Lower leg skin (tissue), 4 donors: ENCODE measurements at places on chromosomes 11 and 22.

DNA sequence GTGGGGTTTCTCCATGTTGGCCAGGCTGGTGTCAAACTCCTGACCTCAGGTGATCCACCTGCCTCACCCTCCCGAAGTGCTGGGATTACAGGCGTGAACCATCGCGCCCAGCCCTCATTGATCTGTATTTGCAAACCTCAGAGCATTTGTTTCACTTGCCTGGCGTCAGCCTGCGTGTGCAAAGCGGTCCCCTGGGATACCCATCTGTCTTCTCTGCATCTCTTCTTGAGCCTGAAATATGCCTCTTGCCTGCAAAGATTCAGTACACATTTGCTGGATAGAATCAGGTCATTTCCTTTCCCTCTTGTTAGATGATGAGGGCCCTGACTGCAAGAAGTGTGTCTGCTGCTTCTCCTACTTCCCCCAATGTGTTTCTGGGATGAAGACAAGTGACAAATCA, 1291.0 kb downstream of the TBC1D22A start:
- DNase-seq = peak; percentile 31

DNA sequence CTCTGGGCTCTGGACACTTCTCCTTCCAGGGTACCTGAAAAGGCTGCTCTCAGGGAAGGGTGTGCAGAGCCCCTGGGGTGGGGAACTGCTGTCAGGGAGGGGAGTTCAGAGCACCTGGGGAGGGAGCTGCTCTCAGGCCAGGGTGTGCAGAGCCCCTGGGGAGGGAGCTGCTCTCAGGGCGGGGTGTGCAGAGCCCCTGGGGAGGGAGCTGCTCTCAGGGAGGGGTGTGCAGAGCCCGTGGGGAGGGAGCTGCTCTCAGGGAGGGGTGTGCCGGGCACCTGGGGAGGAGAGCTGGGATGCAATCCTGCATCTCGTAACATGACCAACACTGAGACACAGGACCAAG, 764.2 kb downstream of the BRD1 start:
- no peak for DNase-seq

DNA sequence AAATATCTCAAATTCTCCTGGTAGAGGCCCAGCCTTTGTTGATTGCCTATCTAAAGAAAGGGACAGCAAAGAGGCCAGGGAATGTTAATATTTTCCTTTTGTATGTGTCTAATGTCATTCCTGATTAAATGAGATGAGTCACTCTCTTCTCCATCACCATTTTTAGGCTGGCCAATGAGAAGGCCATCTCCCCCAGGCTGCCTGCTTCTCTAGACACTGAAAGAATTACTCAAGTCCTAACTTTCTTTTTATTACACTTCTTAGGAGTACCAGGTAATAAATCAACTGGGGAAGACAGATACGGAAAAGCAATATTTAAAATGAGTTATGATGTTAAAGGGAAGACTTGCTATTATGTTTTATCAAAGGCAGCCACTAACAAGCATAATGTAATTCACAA, 259.2 kb upstream of the SORL1-AS1 start:
- DNase-seq = no peak

DNA sequence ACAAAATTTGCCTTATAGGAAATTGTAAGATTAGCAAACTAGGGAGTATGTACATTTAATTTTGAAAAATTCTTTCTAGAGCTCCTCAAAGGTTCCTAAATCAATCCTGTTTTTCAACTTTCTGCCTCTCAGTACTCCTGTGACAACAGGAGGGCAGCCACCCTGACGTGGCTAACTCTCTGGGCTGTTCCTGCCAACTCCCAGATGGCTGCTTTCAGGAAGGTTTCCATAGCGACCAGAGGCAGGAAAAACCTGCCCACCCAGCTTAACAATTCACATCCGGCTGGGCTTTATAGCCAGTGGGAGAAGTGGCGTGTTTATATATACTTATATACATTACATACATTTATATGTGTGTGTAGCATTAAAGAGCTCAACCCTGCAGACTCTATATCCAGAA, 26.5 kb downstream of the SGSM3 start:
- peak; percentile 70 for DNase-seq

DNA sequence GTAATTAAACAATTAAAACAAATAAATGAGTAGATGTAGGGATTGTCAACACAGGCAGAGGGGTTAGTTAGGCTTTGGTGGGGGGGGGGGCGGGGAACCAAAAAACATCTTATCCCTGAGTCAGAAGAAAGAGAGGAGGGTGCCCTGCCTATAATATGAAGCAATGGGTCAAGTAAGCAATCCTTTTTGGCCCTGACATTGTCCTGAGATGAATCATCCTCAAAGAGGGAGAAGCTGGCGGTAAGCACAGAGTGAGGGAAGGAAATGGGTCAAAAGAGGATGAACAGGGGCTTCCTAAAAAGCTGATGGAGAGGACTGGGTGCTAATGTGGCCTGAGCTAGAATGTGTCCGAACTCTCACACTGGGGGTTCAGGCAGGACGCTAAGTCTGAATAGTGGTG, 4.7 kb downstream of the OLFML1 start:
- DNase-seq = no peak

DNA sequence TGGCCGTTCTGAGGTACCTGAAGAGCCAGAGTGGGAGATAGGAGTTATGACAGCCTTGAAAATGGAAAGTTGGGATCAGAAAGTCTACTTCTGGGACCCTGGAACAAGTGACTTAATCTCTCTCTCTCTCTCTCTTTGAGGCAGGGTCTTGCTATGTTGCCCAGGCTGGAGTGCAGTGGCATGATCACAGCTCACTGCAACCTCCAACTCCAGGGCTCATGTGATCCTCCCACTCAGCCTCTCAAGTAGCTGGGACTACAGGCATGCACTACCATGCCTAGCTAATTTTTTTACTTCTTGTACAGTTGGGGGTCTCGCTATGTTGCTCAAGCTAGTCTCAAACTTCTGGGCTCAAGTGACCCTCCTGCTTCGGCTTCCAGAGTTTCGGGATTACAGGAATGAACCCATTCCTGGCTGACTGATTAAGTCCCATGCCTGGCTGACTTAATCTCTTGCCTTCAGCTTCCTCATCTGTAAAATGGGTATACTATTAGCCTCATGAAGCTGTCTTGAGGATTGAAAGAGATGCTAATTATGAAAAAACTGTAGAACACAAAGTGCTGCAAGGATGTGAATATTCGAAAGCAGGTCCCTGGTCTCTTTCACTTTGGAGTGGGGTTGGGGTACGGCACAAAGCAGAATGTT, 87.7 kb downstream of the UBASH3B start:
- DNase-seq = no peak

GRCh38 chr11:77407613-77408012, 66.3 kb downstream of the PAK1 start:
- DNase-seq = no peak

- DNase-seq = no peak
Measured at GRCh38 chr11:128361451-128362020, 225.8 kb downstream of the ETS1 start.

- DNase-seq = no peak
Measured at GRCh38 chr11:1354125-1354938, 35.4 kb upstream of the BRSK2 start.

DNA sequence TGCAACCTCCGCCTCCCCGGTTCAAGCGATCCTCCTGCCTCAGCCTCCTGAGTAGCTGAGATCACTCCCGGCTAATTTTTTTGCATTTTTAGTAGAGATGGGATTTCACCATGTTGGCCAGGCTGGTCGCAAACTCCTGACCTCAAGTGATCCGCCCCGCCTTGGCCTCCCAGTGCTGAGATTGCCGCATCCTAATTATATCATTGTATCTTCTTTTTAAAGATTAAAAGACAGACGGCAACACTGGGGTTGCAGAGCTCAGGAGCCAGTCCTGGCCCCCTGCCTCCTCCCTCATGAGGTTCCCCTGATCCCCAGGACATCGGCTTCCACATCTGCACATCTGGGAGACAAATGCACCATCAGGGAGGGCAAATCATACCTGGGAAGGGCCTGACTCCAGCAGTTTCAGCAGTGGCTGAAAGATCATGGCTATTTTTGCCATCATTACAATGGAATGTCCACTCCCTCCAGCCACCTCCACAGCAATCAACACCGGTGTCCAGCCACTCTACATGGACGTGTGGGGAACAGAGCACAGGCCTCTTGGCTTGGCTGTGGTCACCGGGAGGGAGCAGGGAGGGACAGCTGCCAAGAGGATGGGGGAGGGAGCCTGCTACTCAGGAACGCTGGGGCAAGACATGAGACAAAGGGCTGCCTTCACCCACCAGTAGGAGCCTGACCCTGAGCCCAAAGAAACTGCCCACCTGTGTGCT, 9.2 kb upstream of the CELSR1 start:
- no peak for DNase-seq

DNA sequence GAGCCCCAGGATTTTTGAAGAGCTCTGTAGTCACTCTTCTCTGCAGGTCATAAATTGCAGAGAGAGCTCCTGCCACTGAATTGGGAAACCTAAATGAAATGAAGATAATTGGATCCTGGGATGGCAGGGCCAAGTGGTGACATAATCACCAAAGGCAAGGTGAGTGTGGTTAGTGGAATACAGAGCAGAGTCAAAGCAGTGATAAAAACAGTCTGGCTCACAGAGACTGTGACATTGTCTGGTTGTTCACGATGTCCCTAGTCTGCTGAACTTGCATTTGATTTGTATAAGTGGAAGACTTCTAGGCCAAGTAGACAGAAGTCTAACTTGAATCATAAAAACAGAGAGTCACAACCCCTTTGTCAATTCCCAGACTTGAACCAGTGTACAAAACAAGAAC, 26.8 kb upstream of the SPATA19 start:
- no peak for DNase-seq

DNA sequence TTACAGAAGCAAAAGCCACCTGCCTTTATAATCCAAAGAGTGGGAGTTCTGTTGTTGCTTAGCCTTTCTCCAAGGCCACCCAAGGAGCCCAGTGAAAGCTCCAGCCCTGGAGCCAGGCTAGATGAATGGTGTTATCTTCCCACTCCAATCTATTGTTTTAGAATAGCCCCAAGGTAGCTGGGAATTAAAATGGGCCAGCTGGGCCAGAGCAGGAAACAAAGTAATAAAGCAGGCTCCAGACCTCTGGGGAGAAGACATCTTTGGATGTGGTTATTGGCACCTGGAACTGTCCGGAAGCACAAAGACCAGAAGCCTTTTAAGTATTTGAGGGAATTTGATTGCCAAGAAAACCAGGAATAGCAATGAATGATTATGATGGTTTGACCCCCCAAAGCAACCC, 8.8 kb downstream of the C11orf96 start:
- DNase-seq = peak; percentile 32

DNA sequence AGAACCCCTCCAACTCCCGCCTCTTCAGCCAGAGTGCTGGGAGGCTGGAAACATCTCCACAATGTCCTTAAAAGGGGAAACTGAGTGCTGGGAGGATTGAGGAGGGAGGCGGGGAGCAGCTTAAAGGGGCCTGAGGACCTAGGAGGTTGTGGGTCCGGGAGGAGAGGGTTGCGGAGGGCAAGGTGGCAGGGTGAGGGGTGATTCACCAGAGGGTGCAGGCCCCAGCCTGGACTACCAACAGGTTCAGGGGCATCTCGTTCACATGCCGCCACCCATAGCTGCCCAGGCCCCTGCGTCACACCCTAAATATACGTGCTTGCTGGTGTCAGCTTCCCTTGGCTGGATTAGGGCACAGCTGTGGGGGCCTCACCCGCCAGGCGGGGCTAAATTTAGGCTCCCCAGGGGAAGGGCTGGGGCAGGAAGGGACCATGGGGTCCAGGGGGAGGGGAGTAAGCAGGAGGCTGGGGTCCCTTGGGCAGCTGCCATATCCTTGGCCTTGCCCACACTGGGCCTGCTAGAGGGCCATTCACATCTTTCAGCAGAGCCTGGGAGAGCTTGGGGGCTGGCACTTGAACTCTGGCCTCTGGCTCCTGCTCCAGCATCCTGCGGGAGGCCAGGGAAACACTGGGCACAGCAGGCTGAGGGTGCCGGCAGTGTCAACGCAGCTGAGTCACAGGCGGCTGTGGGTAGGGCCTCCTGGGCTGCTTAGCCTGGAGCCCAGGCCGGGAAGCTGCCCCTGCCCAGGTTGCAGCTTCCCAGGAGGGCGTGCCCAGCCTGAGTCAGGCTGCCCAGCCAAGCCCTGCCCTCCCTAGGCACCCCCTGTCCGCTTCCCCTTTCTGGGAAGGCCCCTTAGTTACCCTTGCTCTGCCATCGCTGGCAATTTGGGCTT, 1.3 kb downstream of the EHBP1L1 start:
- no peak for DNase-seq

DNA sequence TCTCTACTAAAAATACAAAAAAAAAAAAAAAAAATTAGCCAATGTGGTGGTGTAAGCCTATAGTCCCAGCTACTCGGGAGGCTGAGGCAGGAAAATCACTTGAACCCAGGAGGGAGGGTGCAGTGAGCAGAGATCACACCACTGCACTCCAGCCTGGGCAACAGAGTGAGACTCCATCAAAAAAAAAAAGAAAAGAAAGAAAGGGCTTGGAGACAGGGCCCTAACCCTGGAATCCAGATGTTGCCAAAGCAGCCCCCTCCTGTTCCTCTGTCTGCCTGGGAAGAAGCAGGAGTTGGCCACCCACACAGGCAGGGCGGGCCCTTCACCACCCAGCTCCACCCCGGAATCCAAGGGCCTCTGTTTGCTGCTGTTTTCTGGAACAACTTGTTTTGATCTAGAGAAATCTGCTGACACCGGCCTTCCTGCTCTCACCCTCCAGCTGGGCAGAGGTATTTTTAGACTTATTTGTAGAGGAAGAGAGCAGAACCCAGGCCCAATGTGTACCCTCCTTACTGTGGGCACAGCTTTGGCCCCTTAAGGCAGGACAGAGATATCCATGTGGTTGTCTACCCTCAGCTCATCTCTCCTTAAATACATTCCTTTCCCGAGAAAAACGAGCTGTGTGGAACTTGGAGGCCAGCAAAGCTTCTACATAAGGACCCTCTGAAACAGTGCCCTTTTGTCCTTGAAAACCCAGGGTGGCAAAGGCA, 2.7 kb upstream of the NEAT1 start:
- peak; percentile 97 for DNase-seq

GRCh38 chr11:72899238-72899637, 85.0 kb downstream of the ATG16L2 start:
- DNase-seq = no peak

DNA sequence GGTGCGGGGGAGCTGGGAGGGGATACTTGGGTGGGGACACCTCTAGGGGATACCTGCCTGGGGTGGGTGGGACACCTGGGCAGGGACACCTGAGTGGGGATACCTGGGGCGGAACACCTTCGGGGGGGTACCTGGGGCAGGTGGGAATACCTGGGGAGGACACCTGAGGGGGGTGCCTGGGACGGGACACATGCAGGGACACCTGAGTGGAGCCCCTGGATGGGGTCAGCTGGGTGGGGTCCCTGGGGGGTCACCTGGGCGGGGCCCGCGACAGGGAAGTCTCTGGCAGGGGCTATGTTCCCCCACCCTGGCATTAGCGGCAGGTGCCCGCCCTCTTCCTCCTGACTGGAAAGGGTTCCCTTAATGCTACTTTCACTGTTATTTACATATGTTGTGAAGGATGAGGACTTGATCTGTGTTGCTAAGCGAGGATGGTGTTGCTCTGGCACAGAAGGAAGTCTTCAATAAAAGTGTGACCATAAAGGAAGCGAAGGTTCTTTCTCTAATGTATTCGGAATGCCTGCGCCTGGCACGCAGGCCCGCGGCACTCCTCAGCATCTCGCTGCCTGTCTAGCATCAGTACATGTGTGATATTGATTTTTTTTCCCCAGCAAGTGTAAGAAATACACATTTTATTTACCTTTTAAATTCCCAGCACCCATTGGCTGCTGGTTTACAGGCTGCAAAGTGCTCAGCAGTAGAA, 801.7 kb downstream of the BRD1 start:
- DNase-seq = no peak
